ENCODE measurements at places on chromosomes 5 and 9.

- DNase-seq: no peak
Observed at GRCh38 chr5:91848453-91848852, 465.3 kb upstream of the ARRDC3 start.

- no peak for DNase-seq
Observed at GRCh38 chr5:142356349-142356715, 31.5 kb upstream of the SPRY4 start.

DNA sequence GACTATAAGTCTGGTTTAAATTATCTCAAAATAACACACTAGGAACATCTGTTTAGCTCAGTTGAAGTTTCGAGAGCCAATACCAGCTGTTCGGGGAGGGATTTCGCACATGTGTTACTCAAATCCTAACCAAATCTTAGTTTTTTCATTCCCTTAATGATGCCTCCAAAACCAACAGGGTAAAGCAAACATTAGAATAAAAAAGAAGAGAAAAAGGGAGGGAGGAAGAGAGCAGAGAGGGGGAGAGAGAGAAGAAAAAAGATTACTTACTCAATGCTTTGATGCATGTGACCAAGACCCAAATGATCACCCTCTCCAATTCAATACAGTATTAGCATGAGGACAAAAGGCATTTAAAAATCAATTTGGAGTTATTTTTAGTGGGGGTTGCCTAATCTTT is 86.0 kb upstream of the NR5A1 start:
- no peak for DNase-seq

DNA sequence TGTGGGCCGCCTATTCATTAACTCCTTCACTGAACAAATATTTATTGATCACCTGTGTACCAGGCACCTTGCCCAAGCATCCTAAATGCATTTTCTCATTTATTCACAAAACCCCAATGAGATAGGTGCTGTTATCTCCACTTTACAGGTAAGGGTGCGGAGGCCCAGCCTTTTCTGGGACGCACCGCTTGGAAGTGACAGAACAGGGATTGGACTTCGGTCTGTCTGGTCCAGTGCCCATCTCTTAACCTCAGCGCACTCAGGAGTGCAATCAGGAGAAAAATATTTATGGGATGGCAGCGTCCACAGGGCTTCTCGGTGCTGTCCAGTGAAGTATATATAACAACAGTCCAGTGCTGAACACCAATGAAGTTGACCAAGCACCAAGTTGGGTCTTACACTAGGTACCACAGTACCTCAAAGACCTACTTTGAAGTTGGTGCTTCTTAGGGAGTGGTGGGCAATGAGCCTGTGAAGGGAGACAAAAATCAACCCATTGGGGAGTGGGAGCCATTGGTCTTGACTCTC is 18.9 kb upstream of the GARNL3 start:
- DNase-seq: no peak

DNA sequence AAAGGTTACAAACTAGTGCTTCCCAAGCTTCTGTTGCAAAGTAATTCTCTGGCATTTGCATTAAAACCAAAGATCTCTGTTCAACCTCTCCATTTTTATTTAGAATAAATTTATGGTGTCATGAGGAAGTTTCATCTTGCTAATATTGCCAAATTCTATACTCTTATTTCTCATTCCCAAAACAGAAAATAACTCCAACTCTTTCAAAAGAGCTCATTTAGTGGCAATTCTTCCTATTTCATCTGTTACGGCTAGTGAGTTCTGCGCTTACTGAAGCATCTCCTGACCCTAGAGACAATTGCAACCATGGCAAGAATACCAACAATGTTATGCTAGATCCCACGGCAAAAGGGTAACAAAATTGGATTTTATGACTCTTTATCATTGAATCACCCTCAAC is 97.0 kb downstream of the HINT1 start:
- DNase-seq: no peak

GRCh38 chr9:79131824-79132377 is 439.9 kb upstream of the TLE4 start:
- DNase-seq: no peak

- no peak for DNase-seq
Observed at GRCh38 chr5:159083548-159084452, 15.9 kb downstream of the EBF1 start.

DNA sequence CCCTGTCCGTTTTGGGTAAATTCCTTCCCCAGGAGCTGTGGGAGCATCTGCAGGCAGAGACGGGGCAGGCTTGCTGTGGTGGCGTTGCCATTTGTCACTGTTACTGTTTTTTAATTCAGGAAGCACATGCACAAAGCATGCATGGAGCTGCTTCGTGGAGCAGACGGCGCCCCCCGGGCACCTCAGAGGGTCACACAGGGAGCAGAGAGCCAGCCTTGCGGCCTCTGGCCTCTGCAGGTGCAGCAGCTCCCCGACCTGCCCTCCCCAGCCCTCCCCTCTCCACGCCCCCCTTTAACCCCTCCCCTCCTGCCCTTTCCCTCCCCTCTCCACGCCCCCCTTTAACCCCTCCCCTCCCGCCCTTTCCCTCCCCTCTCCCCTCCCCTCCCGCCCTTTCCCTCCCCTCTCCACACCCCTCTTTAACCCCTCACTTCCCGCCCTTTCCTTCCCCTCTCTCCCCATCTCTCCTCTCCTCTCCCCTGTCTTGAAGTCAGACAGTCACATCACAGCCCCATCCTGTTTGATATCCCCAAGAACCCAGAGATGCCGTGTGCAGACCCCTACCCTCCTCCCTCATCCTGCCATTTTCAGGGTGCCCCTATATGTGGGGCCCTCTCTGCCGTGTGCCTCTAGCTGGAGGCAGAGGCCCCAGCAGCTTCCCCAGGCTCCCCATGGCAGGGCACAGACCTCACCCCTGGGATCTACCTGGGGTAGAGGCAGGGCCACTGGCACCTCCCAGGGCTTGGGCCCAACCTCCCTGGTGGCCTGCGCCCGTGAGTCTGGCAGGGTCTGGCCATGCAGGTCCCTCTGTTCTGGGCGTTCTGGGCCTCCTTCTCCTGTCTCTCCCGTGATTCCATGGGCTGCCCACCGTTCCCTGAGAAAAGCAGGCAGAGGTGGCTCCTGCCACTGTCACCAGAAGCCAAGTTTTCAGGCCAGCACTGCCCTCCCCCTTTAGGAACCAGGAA is 29.6 kb upstream of the UBAC1 start:
- peak; percentile 92 for DNase-seq

GRCh38 chr5:105616599-105616998 is 2054.0 kb upstream of the NUDT12 start:
- no peak for DNase-seq

DNA sequence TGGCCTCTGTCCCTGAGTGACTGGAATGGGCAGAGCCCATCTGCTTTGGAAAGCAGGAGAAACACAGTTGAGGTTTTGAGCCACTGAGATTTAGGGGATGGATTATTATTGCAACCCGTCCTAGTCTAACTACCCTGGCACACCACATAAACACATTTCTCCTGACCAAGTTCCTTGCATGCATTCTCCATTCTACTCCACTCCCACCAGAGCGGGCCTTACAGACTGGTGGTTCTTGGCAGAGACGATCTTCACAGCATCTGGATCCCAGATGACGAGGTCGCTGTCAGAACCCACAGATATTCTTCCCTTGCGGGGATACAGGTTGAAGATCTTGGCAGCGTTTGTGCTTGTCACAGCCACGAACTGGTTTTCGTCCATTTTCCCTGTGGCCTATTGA is 111.0 kb downstream of the DPYSL3 start:
- DNase-seq: no peak

DNA sequence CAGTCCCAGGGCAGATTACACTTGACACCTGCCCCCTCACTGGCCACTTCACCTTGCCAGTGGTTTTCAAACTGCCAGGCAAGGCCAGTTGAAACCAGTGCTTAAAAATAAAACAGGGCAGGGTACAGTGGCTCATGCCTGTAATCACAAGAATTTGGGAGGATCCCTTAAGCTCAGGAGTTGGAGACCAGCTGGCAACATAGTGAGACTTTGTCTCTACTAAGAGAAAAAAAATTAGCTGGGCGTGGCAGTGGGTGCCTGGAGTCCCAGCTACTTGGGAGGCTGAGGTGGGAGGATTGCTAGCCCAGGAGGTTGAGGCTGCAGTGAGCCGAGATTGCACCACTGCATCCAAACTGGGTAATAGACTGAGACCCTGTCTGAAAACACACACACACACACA is 58.1 kb downstream of the ROPN1L start:
- DNase-seq: no peak

GRCh38 chr5:1207555-1207954 is 6.2 kb downstream of the SLC6A19 start:
- no peak for DNase-seq

- DNase-seq: no peak
Observed at GRCh38 chr5:3736926-3737325, 141.3 kb downstream of the IRX1 start.

DNA sequence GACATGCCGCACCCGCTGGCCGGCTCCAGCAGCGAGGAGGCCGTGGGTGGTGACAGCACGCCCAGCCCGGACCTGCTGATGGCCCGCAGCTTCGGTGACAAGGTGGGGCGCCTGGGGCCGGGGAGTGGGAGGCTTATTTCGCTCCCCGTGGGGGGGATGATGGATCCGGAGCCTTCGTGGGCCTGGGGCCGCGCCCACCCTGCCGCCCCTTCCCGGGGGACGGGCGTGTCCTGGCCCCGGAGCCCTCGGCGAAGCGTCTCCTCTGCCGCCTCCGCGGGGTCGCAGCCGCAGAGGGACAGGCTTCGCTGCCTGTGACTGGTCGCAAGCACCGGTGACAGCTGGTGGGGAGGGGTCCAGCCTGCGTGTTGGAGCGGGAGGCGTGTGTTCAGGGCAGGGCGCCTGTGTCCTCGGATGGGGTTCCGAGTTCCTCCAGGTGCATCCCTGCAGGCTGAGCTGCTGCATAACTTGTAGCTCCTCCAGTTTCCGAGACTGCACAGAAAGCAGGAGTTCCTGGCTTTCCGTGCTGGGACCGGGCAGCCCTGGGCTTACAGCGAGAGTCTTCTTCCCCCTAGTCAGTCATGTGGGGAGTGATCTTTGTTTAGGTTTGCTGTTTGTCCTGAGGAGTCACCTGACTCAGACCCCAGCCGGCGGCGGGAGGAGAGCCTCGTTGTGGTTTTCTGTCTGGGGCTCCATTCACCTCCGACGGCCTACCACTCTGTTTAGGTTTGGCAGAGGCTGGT is 666 bp downstream of the SNX30 start:
- no peak for DNase-seq

DNA sequence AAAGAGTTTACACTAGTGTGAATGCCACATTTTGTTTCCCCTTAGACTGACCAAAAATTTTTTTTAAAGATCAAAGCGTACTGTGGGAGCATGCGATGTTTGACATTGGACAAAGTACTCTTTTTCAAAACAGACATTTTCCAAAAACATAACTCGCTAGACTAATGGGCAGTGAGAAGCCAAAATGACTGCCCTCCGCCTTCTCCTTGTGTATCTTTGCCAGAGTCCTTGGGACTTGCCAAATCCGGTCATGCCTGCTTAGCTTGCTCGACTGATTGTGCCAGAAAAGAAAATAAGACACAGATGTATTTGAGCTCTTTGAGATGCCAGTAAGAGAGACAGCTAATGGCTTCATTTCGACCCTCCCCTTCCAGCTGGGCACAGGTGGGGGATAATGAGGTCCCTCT is 157.5 kb downstream of the MAPKAP1 start:
- no peak for DNase-seq

DNA sequence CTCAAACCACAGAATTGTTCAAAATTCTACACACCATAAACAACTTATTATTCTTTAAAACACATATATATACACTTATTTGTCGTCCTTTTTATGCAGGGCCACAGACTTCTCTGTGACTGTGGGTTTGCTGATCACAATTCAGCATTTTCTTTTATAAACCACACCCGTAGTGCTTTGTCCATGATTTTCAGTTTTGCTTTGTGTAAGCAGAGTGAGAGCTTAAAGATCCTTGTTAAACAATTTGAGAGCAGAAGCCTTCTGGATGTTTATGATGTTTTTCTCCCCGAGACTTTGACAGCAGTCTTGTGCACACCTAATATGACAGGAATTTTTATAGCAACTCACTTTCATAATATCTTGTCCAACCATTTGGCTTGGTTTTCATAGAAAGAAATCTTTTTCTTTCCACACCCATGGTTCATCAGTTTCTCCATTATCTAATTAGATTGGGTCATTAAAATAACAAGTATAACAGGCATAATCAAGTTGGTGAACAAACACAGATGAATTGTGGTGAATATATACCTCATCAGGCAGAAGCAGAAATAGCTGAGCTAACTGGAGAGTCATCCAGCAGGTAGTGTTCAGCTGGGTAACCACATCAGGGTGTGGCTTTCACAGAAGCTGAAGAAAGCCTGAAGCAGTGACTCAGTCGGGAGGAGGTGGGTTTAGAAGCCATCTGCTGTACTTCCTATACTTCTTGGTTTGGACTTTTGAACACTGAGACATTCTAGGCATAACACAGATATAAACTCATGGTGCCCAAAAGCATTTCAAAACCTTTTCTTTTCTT is 232.8 kb downstream of the DOCK8 start:
- DNase-seq: no peak

DNA sequence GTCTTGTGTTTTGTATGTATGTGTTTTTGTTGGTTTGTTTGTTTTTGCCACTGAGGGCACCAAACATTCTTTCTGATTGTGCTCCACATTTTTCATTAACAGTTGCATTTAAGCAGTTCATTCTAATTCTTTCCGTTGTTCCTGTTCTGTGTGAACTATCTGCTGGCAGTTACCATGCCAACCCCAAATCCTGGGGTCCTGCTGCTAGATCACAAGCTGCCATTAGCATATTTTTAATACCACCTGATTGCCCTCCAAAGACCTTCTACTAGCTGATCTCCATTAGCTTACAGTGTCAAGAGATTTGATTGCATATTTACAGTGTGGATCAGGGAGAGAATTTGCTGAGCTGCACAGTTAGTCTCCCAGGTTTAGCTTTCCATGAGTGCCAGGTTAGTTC is 40.6 kb upstream of the STARD4 start:
- DNase-seq: no peak

DNA sequence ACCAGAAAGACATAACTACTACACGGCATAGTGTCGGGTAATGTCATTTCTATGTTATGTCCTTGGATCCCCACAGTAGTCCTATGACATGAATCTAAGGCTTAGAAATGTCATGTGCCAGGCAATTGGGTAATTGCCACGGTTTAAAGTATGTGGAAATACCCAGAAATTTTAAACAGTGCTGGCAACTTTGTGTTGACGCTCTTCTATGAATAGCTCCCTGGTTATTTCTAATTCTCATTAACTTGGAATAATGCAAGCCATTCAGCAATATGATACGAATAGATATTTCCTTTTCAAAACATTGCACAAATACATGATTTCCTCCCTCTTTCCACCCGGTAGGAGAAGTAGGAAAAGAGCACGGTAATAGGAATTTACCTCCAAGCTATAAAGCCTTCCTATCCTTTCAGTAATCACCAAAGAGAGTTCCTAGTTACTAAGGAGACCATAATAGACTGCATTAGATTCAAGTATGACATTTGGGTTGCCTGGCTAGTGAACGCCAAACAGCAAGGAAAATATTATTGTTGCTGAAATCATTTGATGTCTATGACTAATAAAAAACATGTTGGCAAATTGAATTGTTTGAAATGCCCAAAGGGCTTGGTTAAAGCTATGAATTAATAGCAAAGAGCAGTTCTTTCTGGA is 168.4 kb downstream of the CCDC192 start:
- no peak for DNase-seq

- no peak for DNase-seq
Observed at GRCh38 chr9:129613520-129614175, 7.3 kb downstream of the C9orf50 start.

Data from NT2/D1 (cell line).